ENCODE measurements at places on chromosomes 2 and 18.

- no peak for DNase-seq
Observed at GRCh38 chr2:43842866-43843226, 4.1 kb downstream of the ABCG8 start.

- DNase-seq, result no peak
Observed at GRCh38 chr18:76472829-76473228, 22.2 kb downstream of the ZNF516 start.

- no peak for DNase-seq
Observed at GRCh38 chr2:32652555-32653209, 24.8 kb downstream of the TTC27 start.

DNA sequence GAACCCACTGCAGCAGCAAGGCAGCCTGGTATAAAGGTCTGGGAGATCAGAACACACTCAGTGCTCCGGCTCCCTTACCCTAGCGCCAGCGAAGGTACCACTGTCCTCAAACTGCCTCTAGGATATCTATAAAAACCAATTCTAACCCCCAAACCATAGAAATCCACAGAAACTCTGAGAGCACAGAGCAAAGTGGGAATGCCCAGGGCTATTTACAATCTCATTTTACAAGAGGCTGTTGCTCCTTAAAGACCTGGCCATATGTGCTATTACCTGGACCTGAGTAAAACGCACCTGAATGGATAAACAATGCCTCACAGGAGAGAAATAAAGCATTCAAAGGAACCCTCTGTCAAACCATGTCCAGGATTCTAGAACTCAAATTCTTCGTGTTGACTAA is 4.3 kb downstream of the STK39 start:
- DNase-seq, result no peak

DNA sequence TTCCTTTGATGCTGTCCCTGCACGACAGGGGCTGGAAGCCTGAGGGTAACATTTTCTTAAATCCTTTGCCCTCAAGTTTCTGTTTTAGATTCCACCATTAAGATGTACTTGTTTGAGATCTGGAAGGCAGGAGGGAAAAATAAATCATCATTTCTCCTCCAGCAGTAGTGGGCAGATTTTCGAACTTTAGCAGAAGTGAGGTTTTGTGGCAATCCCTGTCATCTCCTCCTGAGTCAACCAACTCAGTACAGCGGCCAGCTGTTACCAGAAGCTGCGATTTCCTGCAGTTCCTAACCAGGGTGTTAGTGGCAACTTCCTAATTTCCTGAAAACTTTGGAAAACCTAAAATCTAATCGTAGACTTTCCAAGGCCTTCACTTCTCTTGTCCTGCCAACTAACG is 517.2 kb upstream of the ACVR2A start:
- DNase-seq, result peak; percentile 23

DNA sequence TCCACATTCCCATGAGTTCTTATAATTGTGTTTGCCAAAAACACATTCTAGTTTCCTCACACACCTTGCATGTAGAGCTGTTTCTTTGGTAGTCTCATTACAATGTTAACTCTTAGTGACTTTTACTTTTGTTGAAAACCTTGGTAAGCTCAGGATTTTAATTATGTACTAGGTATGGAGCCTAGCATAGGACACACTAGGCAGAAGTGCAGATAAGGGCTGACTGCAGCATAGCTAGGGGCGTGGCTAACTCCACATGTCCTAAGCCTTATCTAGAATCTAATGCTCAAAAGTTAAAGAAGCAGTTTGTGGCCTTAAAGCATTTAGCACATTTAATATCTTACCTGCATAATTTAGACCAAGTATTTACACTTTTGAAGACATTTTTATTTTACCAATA is 153.7 kb upstream of the FBXO11 start:
- no peak for DNase-seq

DNA sequence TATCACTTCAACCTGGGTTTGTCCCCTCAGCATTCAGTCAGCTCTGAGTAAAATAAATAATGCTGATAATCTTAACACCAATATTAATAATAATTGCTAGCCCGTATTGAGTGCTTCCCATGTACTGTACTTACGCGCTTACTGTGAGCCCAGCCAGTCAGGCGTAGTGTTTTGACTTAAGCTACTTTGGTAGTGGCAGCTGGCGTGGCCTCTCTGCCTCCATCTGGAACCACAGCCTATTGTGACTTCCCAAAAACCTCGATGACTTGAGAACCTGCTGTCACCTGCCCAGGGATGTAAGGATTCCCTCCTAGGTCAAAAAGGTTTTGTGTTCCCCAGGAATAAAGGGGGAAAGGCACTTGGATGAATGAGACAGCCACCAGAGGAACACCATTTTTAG is 53.2 kb downstream of the SUMO1 start:
- DNase-seq, result no peak

GRCh38 chr18:59885579-59886163 is 14.1 kb upstream of the PMAIP1 start:
- peak; percentile 90 for DNase-seq

DNA sequence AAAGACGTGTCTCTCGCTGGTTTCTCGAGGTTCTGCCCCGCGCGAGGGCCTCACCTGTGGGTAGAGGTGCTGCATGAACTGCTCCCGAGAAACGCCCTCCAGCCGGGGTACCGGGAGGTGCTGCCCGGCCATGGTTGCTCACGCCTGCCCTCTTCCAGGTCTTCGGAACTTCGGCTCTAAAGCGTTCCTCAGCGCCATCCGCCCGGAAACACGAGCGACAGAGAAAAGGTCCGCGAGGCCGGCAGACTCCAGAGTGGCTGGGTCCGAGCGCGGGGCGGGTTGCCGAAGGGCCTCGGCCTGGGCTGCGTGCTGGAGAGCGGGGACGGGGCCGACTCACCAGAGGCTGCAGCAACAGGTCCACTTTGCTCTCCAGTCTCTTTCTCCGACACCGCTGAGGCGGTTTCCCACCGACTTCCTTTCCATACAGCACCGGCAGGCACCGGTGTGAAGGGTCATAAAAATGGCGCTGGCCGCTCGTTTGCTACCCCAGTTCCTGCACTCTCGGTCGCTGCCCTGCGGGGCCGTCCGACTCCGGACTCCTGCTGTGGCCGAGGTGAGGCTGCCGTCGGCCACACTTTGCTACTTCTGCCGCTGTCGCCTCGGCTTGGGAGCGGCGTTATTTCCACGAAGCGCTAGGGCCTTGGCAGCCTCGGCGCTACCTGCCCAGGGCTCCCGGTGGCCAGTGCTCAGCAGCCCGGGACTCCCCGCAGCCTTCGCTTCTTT is at the start of the genes MAIP1 and TYW5:
MAIP1 (plus strand) TSS at position 244 of the 723 bp plus-strand sequence; CDS start at position 461, 217 bp downstream.
TYW5 (minus strand) TSS at position 153 of the 723 bp plus-strand sequence; CDS start at position 132, 21 bp downstream.
- peak; percentile 80 for DNase-seq

- no peak for DNase-seq
Observed at GRCh38 chr2:239815671-239816070, 209.5 kb downstream of the NDUFA10 start.

DNA sequence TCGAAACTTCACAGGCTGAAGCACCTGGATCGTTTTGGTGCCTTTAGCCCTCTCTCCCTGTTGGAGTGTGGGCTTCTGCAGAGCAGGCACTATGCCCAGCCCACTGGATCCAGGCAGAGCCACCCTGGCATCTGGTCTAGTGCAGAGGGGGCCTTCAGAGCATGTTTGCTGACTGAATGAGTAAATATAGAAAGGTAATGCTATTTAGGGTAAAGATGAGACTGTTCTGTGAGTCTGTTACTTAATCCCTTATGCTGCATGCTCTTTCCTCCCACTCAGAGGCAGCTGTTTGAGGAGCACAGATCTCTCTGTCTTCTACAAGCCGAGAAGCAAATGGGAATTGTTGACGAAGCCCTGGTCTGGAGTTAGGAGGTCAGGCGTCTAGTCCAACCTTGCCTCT is 130.2 kb downstream of the RGPD3 start:
- DNase-seq, result no peak

- DNase-seq, result no peak
Observed at GRCh38 chr2:58688813-58689212, 447.7 kb upstream of the FANCL start.

- DNase-seq, result no peak
Observed at GRCh38 chr18:5604778-5605177, 61.0 kb upstream of the EPB41L3 start.

GRCh38 chr2:187364696-187365095 is 83.4 kb downstream of the CALCRL start:
- DNase-seq, result no peak

- DNase-seq, result peak; percentile 77
Observed at GRCh38 chr2:102313950-102314349, 2.6 kb downstream of the IL1RL1 start.

DNA sequence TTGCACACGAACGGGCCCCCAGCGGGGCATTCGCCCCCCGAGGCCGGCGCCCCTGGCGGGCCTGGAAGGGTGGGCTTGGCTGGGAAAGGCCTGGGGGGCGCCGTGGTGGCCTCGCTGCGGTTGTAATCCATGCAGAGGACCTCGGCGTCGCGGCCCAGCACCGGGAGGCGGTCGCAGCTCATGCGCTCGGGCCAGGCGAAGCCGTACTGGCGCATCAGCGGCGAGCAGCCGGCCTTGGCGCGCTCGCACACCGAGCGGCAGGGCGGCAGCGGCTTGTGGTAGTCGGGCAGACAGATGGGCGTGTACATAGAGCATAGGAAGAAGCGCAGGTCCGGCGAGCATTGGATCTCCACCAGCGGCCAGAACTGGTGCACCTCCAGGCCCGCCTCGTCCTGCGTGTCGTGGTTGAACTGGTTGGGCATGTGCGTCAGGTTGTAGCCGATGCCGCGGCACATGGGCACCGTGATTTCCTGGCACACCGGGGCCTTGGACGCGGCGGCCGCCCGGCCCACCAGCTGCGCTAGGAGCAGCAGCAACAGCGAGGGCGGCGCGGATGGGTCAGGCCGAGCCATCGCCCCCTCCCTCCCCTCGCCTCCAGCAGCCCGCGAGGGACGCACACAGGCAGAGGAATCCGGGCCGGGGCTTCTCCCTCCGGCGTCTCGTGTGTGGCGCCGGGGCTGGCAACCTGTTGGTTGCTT is 1.4 kb downstream of the FZD5 start:
- peak; percentile 39 for DNase-seq

DNA sequence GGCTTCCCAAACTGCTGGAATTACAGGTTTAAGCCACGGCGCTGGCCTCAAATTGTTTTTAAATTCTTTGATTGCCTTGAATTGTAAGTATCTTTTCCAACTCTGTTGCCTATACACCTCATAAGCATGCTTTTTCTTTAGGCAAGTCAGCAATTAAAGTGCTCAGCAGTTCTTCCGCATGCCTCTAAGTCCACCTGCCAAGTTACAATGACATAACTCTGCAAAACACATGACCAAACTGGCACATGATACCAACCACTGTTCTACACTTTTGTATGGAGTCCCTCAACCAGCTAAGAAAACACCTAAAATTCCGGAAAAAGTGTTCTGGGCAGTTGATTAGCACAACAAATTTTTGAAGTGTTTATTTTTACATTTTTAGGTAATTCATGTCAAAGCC is 5.1 kb downstream of the TXNL4A start:
- no peak for DNase-seq

GRCh38 chr2:237427769-237428506 is 14.0 kb upstream of the COL6A3 start:
- DNase-seq, result no peak

Data from fibroblast of mammary gland (primary cell).